ENCODE measurements at places on chromosomes 16 and 17. TPM values are rescaled to one million over a fixed set of nuclear protein-coding genes. Genes with fewer than 3 reads are reported as not detected.

The ZNF423 gene
- total RNA-seq: 0.26 TPM

The CD300E gene
- not detected for total RNA-seq

The CCL8 gene
- not detected for total RNA-seq

The ASB16 gene
- total RNA-seq: not detected

The OSGIN1 gene
- total RNA-seq: 3.3 TPM

The ZNF629 gene
- 12.7 TPM for total RNA-seq

The BCL6B gene
- not detected for total RNA-seq

The MYH8 gene
- not detected for total RNA-seq

The PDIA2 gene
- not detected for total RNA-seq

The TPSD1 gene
- not detected for total RNA-seq

The MYL4 gene
- total RNA-seq: not detected
